ENCODE measurements at places on chromosomes 5 and 9. TPM values are rescaled to one million over a fixed set of nuclear protein-coding genes. Genes with fewer than 3 reads are reported as not detected.

- no peak for DNase-seq
Observed at GRCh38 chr5:42591015-42591414, 165.6 kb upstream of the CCDC152 start.

DNA sequence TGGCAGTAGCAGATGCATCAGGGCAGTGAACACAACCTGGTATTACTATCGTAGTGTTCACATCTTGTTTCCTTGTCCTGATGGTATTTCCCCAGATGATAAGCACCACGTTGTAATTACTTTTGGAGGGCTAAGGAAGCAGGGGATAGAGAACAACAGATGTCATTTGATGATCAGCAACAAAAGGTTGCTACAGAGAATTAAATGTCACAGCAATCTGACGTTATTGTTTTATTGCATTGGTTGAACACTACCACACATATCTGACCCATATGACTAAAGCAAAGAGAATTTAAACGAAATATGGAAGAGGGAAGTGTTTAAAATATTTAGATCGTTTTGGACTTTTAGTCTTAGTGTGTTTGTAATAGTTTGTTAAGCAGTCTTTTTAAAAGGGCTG lies 408.3 kb downstream of the SH3GL2 start:
- DNase-seq = no peak

The PAEP gene
- polyA plus RNA-seq = not detected

- DNase-seq = no peak
Observed at GRCh38 chr5:39379693-39380092, 15.4 kb upstream of the C9 start.

The FCN1 gene
- not detected for polyA plus RNA-seq

Measured in SK-N-SH (cell line).